ENCODE measurements at places on chromosomes 2 and 18.

- DNase-seq: no peak
Measured at GRCh38 chr2:186327251-186327868, 158.7 kb upstream of the ZC3H15 start.

DNA sequence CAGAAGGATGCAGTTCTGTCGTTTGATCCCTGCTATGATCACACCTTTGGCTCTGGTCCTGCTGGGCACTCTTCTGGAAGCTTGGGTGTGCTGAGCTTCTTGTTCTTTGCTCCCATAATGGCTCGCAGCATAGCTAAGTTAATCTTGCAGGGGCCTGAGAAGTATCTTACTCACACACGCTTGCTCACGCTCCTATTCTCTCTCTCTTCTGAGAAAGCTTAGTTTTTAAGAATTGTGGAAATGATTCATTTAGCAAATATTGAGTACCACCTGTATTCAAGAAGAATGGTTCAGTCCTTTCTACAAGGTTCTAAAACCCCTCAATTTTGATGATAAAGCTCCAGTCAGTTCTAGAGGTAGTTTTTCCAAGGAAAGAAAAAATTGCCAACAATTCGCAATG is 40.6 kb downstream of the XRCC5 start:
- DNase-seq: no peak

DNA sequence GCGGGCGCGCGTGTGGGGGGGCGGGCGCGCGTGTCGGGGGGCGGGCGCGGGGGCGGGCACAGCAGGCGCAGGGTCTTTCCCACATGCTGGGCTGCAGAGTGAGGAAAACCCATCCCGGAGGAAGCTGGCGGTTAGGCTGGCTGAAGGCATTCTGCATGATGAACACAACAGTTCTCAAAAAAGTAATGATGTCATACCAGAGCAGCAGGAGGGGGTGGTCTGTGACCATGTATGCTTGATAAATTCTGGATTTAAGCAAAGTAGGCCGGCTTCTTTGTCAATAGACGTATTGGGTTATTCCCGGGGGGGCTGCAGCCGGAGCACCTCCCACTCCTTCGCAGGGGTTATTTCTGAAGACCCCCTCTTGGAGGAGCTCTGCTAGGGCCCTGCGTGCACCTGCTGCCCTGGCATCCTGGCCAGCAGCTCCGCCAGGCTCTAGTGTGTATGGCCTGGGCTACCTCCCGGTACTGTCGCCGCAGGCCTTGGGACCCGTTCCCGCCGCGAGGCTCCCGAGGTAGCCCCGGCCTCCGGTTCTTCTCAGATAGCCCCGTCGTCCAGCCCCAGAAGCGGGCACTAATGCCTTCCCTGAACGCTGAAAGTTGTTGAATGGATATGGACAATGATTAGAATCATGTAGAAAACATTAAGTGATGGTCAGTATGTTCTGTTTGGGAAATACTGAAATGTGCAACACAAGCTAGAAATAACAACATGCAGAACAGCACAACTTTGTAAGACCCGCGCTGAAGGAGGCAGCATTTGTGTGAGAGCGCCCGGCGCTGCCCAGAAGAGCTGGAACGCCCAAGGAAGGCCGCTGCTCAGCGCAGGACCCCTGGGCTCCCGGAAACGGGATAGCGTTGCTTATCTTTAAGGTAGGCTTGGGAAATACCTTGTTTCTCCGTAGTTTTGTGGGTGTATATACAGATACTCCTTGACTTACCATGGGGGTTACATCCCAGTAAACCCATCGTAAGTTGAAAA is 101.4 kb upstream of the RAB6C start:
- peak; percentile 74 for DNase-seq

- DNase-seq: no peak
Measured at GRCh38 chr18:65057439-65058083, 693.3 kb upstream of the CDH7 start.

- no peak for DNase-seq
Measured at GRCh38 chr2:211331736-211332135, 775.3 kb downstream of the CPS1 start.
